CMK (cell line): ENCODE measurements at places on chromosomes 4 and X.

DNA sequence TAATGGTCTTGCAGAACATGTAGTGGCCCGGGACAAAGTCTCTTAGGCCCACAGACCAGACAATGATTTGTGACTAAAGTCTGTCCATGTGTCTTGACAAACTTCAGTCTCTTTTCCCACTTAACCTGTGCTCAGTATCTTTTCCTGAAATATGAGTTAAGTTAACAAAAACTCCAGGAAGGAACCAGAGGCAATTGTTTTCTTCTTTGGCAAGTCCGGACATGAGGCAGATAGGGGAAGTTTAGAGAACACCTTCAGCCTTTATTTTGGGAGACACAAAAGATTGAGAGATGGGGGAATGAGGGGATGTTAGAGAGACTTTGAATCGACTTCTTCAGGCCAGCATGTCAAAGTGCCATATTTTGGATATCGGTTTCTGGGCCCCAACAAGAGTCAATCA, 80.2 kb upstream of the FRMPD4 start:
- DNase-seq = no peak

DNA sequence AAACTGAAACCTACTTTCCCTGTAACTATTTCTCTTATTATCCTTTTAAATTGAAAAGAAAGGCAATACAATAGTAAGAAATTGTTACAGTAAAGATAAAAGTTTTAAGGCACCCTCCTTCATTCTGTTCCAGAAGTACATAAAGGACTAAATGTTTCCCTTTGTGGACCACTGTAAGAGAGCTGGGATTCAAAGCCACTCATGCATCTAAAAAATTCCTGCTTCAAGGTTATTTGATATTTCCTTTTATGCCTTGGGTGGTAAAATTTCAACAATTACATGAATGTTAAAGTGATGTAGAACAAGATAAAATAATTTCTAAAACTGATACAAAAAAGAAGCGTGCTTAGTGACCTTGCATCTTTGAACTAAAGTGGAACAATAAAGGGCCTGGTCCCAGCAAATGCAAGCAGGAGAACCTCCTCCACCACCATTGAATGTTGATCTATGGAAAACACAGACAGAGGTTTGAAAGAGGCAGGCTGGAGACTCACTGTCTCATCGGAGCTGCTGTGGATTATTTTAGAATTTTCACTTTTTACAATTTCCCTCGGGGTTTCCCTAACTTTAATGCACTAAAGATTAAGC, 42.3 kb upstream of the PRSS12 start:
- no peak for DNase-seq

- no peak for DNase-seq
These were observed 13.5 kb upstream of the GRIA3 start for GRCh38 chrX:123170546-123170945.

DNA sequence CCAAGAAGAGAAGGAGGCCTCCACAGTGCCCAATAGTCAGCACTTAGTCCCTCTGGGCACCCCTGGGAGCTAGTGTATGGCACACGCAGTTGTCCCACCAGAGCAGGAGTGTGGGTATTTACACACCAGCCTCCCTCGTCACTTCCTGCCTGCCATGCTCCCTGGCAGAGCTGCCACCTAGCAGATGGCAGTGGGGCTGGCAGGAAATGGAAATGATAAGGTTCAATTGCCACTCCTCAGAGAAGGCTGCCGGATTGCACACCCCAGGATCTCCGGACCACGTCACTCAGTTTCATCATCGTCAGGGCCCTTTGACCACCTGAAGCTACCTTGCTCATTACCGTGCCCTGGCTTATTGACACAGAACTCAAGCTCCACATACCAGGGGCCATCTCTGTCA, 173.3 kb upstream of the PSAPL1 start:
- DNase-seq = no peak

DNA sequence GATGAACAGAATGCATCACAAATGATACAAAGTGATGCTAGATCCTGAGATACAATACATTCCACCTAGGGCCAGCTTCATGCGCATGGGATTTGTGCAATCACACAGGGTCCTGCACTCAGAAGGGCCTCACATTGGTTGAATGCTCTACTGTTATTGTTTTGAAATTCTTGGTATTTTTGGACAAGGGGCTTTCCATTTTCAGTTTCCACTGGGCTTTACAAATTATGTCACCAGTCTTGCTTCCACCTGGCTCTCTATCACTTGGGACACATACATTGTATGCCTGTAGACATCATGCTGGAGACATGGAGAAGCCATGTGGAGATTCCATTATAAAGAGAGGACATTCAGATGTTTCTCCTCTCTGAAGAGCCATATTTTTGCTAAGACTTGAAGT, 155.8 kb downstream of the NAA11 start:
- no peak for DNase-seq

DNA sequence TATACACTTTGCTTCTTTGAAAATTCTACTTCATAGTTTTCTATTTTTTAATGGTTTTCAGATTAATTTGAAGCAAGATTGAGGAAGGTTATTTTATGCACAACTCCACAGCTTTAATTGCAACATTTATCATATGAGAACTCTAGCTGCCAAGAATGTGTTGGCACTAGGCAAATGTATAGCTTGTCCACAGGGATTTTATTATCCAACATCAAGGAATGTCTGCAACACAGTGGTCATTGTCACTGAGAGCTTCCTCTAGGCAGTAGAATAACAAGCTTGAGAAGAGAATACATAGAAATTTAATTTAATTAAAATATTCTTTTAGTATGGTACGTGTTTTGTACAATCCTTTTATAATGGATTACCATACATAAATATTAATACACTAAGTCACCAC, 1600.8 kb downstream of the ARAP2 start:
- no peak for DNase-seq

DNA sequence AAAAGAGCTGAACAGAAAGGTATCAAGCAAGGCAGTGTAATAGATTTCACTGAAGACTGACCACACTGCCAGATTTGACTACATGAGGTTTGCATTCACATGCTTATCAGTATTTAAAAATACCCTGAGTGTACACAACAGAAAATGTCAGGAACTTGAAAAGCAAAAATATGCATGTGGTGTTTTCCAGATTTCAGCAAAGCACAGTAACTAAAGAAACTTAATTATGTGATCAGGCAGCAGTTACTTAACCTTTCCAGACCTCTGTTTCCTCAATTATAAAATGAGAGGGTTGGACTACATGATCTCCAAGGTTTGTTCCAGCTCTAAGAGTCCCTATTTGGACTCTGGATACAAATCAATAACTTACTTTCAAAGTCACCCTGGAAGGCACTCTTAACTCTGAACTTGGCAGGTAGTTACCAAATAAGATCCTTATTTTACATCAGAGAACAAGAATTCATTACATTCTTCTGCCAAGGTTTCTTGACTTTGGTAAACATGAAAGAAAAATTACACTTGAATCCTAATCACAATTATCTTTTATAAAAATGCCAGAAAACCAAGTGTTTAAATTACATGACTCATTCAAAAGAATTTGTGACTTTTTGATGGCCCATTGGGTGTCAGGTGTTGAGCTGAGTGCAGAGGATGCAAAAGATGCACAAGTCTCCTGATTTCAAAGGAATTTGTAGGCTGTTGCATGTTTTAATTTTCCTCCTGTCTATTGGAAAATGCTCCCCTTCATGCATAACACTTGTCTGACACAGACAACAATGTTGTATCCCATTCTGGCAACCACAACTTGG, 241.6 kb downstream of the MGST2 start:
- DNase-seq = no peak

- DNase-seq = no peak
These were observed 236.9 kb upstream of the EMCN start for GRCh38 chr4:100754751-100755150.

DNA sequence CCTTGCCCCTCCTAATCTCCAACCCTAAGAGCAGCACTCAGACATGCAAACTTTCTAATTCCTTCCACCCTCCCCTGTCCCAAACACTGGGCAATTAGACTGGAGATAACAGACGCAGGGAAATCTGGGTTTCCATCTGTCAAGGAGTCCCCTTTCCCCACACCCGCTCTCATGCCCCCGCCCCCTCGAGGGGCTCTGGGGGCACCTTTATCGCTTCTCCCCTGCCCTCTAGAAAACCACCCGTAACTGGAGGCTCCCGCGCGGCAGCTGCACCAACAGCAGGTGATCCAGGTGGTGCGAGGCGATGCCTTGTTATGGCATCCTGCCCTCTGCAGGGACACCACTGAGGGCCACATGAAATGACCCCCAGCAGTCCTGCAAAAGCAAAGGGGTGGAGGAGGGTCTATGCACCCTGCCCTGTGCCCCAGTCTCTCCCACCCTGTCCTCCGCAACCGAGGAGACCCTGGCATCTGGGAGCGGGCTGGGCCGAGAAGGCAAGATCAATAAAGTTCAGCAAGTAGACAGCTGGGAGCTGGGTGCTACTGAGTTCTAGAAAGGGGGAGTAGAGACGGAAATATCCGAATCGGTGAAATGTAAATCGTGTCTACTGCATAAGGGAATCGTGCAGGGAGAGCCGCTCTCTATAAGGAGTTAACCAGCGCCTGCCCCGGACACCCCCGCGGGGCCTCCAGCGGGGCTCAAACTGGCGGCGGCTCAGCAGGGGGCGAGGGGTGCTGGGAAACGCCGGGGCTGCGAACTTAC, 1.6 kb downstream of the KCTD8 start:
- DNase-seq = no peak

GRCh38 chr4:149897783-149898182, 82.1 kb upstream of the IQCM start:
- DNase-seq = no peak

GRCh38 chr4:2011583-2011982, 2.8 kb upstream of the NELFA start:
- no peak for DNase-seq

GRCh38 chr4:15479089-15479912, 9.6 kb downstream of the CC2D2A start:
- DNase-seq = no peak

GRCh38 chr4:121822796-121823504, 733 bp downstream of the CCNA2 start:
- DNase-seq = peak; percentile 32

- DNase-seq = no peak
These were observed 38.1 kb upstream of the CXorf38 start for GRCh38 chrX:40685362-40685918.

DNA sequence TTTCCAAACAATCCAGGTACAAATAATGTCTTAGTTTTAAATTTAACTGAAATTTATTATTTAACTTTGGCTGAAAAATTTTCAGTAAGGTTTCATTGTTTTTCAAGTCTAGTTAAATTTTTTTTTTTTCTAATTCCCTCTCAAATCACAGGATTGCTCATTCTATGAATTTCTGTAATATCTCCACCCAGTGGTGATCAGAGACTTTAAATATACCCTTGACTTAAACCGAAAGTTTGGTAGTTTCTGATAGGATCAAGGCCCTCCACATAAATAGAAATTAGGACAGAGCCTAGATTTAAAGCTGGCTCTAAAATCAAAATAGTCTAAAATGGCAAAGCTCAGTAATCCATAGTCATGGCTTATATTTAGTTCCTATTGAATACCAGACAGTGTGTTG, 175.4 kb downstream of the TBCK start:
- DNase-seq = no peak

- DNase-seq = no peak
These were observed 419.4 kb downstream of the ADGRL3 start for GRCh38 chr4:61619528-61619927.

DNA sequence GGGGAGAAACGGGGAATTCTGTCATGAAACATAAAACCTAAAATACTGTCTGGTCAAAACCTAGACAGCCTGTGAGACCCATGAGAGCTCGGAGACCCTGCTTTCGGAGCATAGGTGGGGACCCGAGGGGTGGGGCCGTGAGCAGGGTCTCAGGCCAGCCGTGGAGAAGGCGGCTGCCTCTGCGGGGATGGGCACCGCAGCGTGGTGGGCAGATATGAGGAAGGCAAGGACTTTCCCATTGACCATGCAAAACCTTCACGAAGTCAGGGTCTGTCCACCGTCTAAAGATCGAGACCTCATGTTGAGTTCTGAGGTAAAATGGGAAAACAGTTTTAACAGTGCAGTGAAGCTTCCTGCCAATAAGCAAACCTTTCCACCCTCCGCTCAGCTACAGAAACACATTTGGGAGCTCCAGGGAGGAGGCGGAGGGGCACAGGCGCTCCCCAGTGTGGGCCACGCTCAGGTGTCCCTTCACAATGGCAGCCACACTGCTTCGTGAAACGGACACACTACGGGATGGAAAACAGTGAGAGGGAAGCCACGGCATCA, 74.4 kb downstream of the SORBS2 start:
- no peak for DNase-seq

- DNase-seq = no peak
These were observed 57.6 kb downstream of the RFC1 start for GRCh38 chr4:39308611-39309010.

DNA sequence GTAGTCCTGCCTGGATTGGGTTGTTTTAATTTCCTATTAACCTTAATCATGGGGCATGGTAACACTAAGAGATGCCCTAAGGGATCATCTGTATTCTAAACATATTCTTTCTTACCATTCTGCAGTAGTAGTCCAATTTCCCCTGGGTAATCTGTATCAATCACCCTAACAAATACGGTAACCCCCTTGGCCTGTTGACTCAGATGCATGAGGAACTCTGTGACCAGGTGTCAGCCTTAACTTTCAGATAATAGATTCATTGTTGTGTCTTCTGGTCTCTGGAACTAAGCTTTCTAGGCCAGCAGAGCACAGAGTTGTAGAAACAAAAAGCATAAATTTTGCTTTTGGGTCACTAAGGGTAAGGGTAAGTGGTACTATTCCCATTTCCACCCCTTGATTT, 13.1 kb upstream of the BANK1 start:
- DNase-seq = no peak

DNA sequence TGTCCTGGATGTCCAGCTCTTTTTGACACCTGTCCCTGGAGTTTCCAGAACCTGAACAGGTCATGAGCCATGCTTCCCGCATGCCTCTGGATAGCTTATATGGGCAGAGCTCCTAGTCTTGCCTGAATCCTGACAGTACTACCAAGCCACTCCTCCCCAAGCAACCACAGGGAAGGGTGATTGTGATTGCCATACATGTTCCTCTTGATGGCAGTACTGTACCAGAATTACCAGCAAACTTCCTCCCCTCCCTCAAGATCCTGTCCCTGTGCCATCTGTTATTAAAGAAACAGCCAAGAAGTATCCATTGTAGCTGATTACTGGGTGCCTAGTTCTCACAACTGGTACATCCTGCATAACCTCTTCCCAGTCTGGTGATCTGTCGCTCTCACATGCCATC, 264.3 kb upstream of the AGTR2 start:
- no peak for DNase-seq

DNA sequence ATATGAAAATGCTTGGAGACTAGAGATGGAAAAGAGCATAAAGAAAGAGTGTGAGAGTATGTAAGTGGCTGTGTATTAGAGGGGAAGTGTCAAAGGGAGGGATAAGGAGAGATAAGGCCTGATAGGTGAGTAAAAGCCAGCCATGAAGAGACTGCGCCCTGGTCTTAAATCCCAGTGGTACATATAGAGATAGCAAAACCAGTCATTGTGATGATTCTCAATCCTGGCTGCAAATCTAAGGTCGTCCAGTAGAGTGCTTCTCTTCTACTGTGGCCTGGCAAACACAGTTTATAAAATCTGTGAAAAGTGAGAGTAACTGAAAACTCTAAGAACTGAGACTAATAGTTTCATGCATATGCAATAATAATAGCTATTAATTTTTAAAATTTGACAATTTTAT, 86.9 kb downstream of the MAB21L2 start:
- no peak for DNase-seq
